SJCRH30 (cell line): ENCODE measurements at places on chromosomes 2 and 18. TPM values are rescaled to one million over a fixed set of nuclear protein-coding genes. Genes with fewer than 3 reads are reported as not detected.

DNA sequence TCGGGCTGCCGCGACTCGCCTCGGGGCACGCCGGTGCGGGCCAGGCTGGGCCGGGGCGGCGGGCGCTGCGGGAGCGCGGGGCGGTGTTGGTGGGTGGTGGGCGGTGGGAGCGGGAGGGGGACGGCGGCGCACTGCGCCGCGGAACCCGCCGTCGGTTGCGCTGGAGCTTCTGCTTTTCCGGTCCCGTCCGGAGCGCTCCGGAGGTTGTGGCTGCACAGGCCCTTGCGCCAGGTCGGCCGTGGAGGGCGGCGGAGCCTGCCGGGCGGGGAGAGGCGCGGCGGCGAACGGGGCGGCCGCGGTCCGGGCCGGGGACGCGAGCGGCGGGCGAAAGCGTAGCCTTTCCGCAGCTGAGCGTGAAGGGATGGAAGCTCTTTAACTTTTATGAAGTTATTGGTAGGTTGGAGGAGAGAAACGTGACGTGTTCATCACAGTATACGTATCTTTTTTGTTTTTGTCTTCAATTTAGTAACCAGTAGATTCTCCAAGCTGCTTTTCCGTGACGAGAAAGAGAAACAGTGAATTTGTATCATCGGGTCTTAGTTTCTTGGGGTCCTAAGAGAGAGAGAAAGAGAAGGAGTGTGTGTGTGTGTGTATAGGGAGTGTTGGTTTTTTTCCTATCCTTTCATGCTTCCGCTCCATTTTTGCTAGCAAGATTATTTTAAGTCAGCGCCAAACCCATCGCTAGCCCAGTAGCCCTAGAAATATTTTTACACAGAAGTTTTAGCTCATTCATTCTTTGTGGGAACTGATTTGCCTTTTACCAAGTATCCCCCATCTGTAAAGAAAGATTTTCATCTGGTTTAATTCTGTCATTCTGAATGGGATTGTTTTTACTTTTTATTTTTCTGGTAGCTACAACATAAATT lies 535 bp downstream of the ATG4B start:
- peak overlapping the region; percentile 95 for H3K4me3 ChIP-seq
- peak overlapping the region; percentile 98; the same call in 1 of the 2 replicates for H3K27ac ChIP-seq
- H3K27me3 ChIP-seq: no peaks in the 10 kb centered on the region
- DNase-seq: peak; percentile 47
- H3K36me3 ChIP-seq: peaks cover 32% of the 10 kb centered on the region

Gene UGT1A3
- total RNA-seq: not detected in 2 replicates

GRCh38 chr2:223787358-223787757 lies 50.0 kb downstream of the AP1S3 start:
- DNase-seq: no peak
- H3K27me3 ChIP-seq: no peaks in the 10 kb centered on the region

GRCh38 chr2:178521304-178522150 lies 41.3 kb downstream of the PLEKHA3 start:
- peaks cover 10% of the 10 kb centered on the region for H3K36me3 ChIP-seq
- no peaks in the 10 kb centered on the region for H3K4me1 ChIP-seq
- DNase-seq: no peak

- no peak for DNase-seq
- H3K36me3 ChIP-seq: no peaks in the 10 kb centered on the region
- H3K27ac ChIP-seq: no peak overlapping the region
These were observed 1357.8 kb upstream of the CRIM1 start for GRCh38 chr2:34997779-34998178.

DNA sequence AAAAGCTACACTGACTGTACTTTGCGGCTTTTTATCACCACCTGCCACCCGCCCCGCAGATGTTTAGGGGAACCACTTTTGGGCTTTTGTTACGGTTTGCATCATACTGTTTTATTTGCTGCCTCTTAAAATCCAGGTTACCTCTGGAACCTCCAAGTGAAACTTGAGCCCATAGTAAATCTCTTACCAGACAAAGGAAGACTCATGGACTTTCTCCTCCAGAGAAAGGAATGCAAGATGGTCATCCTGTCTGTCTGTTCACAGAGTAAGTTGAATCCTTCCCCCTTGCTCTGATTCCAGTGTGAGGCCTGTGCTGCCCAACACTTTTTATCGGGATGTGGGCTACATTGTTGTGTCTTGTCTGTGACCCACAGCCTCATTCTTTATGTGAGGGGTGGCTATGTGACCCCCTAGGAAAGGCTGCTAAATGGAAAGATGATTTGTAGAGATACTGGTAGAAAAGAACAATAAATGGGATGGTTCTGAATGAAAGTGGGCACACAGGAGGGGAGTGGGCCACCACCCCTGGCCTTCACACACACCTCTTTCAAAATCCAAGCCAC lies 23.3 kb downstream of the RMC1 start:
- no peaks in the 10 kb centered on the region for H3K27me3 ChIP-seq
- no peak overlapping the region for H3K4me3 ChIP-seq

Gene STON1
- 12.5 and 13.7 TPM in 2 replicates for total RNA-seq

DNA sequence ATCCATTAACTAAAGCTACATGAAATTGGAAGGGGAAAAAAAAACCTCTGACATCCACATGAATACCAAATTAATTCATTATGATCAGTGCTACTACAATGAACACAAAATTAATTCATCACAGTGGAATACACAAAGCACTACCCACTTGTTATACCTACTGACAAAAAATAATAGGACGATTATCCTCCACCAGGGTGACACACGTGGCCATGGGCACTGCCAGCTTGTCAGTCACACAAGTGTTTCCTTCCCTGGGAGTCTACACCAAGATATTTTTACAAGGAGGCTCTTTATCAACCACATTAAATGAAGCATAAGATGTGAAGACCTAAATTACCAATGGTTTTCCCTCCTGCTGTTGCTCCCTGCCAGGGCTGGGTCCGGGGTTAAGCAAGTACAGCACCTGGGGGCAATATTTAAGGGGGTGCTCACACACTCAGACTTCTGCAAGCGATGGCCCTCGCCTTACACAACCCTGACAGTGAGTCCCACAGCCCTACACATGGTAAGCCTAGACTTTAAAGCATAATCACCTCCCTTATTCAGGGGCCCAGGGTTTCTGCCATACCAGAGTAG lies 90.1 kb downstream of the TCF4 start:
- no peaks in the 10 kb centered on the region for H3K36me3 ChIP-seq
- no peaks in the 10 kb centered on the region for H3K27me3 ChIP-seq
- H3K4me3 ChIP-seq: no peak overlapping the region
- H3K27ac ChIP-seq: no peak overlapping the region

- H3K27me3 ChIP-seq: no peaks in the 10 kb centered on the region; the same call in 1 of the 2 replicates
- no peaks in the 10 kb centered on the region for H3K36me3 ChIP-seq
- H3K4me3 ChIP-seq: no peak overlapping the region
- DNase-seq: no peak
- no peak overlapping the region for H3K27ac ChIP-seq
These were observed 121.6 kb downstream of the EML6 start for GRCh38 chr2:54845094-54845493.

DNA sequence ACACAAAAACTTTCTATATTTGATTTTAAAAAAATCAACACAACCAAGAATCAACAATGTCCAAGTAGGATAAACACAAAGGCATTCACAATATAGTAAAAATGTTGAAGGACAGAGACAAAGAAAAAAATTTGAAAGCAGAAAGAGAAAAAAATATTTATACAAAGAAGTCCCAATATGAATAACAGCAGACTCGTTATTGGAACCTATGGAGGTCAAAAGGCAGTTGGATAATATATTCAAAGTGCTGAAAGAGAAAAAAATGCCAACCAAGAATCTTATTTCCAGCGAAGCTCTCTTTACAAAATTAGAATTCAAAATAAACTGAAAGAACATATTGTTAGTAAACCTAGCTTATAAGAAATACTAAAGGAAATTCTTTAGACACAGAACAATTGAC lies 859.5 kb downstream of the LRP1B start:
- H3K27ac ChIP-seq: no peak overlapping the region
- no peak overlapping the region for H3K4me3 ChIP-seq
- H3K4me1 ChIP-seq: no peaks in the 10 kb centered on the region
- no peaks in the 10 kb centered on the region for H3K36me3 ChIP-seq
- H3K27me3 ChIP-seq: no peaks in the 10 kb centered on the region

GRCh38 chr18:23548275-23548674 lies 38.0 kb downstream of the NPC1 start:
- H3K27ac ChIP-seq: no peak overlapping the region
- H3K27me3 ChIP-seq: no peaks in the 10 kb centered on the region
- H3K4me3 ChIP-seq: no peak overlapping the region

GRCh38 chr2:23005469-23005868 lies 379.5 kb upstream of the KLHL29 start:
- H3K4me1 ChIP-seq: no peaks in the 10 kb centered on the region
- DNase-seq: no peak
- H3K36me3 ChIP-seq: no peaks in the 10 kb centered on the region
- no peak overlapping the region for H3K4me3 ChIP-seq

DNA sequence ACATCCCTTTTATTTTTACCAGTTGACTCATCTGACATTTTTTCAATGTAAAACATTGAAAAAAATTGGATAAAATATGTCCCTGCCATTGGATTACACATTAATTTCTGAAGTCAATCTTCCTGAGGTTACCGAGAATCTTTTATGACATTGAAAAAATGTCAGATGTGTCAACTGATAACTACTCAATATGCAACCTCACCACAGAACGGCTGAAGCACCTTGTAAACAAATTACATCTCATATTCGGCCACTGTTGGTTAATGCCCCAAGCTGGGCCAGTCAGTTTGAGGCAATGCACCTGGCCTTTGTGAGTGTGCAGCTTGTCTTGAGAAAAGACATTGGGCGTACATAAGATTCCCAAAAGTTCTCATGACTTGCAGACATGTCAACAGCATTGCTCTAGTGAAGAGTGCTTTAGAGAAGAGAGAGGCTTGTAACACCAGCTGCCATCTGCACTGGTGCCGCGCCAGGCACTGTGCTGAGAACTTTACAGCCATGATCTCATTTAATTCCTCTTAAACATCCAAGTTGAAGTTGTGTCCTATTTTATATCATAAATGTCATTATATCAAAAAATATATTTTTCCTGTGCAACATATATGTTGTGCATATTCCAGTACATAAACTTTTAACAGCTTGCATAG lies 112.7 kb upstream of the SLC35G4 start:
- H3K27me3 ChIP-seq: no peaks in the 10 kb centered on the region
- H3K4me1 ChIP-seq: peaks cover 12% of the 10 kb centered on the region
- no peaks in the 10 kb centered on the region for H3K36me3 ChIP-seq
- H3K27ac ChIP-seq: no peak overlapping the region
- DNase-seq: no peak
- H3K4me3 ChIP-seq: no peak overlapping the region

GRCh38 chr18:77081390-77081778 lies 51.2 kb downstream of the MBP start:
- no peak overlapping the region for H3K4me3 ChIP-seq
- no peaks in the 10 kb centered on the region for H3K4me1 ChIP-seq
- DNase-seq: no peak
- no peaks in the 10 kb centered on the region for H3K27me3 ChIP-seq

DNA sequence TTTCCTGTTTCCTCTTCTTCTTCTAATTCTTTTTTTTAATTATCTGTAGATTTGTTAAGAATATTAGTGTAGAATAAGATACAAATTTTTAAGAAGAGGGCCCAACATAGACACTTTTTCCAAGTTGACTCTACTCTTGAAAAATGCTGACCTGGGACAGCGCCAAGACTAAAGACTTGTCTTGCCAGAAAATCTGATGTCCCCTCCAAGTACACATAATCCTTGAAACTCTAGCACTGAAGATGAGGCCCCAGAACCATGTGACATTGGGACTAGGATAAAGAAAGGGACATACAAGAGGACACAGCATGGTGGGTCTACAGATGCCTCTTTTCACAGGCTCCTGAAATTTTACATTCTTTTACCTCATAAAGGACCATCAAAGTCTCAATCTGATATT lies 271.6 kb upstream of the SESTD1 start:
- no peaks in the 10 kb centered on the region for H3K36me3 ChIP-seq
- H3K27ac ChIP-seq: no peak overlapping the region
- H3K27me3 ChIP-seq: no peaks in the 10 kb centered on the region
- DNase-seq: peak; percentile 9

- H3K4me1 ChIP-seq: peaks cover 40% of the 10 kb centered on the region
- no peak for DNase-seq
- H3K27ac ChIP-seq: no peak overlapping the region
- H3K27me3 ChIP-seq: no peaks in the 10 kb centered on the region
These were observed 5.8 kb downstream of the BIN1 start for GRCh38 chr2:127101048-127101611.

DNA sequence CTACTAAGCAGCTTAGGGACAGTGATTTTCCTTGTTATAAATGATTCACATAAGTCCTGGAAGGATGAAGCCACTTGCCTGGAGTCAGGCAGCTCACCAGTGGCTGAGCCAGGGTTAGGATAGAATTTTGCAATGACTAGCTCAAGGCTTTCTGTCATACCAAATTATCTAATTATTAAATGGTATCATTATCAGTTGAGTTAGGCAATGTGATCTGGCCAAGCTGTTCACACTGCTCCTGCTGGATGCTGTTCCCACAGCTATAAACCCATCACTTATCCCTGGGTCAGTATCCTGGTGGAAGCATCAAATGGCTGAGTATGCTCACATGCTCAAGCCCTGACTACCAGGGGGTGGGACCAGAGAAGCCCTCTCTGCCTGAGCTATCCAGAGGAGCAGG lies 235.2 kb downstream of the MTX2 start:
- no peak overlapping the region for H3K4me3 ChIP-seq
- no peak overlapping the region for H3K27ac ChIP-seq
- no peaks in the 10 kb centered on the region for H3K27me3 ChIP-seq
- no peaks in the 10 kb centered on the region for H3K36me3 ChIP-seq
- H3K4me1 ChIP-seq: no peaks in the 10 kb centered on the region
- no peak for DNase-seq

DNA sequence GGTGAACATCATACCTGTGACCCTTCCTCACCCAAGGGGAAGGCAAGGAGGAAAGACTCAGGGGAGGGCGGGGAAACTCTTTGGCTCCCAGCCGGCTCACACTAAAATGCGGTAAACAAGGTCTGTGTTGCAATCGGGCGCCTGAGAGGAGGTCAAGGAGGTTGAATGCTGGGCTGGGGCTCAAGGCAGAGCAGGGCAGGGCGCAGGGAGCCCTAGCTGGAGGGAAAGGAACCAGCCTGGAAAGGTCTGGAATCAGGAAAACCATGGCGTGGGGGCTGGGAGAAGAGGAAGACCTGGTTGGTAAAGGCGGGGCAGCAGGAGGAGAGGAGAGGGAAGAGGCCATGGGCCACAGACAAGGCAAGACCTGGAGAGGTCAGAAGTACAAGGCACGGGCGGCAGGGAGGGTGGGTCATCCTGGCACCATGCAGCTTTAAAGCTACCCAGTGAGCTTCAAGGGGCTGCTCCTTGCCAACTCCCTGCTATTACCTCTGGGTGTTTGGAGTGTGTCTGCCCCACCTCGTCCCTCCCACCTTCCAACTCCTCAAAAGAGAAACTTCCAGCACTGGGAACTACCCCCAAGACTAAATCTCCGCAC lies 4.8 kb upstream of the TMEM37 start:
- peaks cover 2% of the 10 kb centered on the region; the same call in 1 of the 2 replicates for H3K4me1 ChIP-seq
- H3K27ac ChIP-seq: no peak overlapping the region
- no peaks in the 10 kb centered on the region for H3K36me3 ChIP-seq
- no peak for DNase-seq
- H3K27me3 ChIP-seq: peaks cover 10% of the 10 kb centered on the region; the same call in 1 of the 2 replicates

Gene CHST9
- total RNA-seq: 9.2 and 10.7 TPM in 2 replicates
